SK-N-DZ (cell line): ENCODE measurements at places on chromosomes 6 and 20.

DNA sequence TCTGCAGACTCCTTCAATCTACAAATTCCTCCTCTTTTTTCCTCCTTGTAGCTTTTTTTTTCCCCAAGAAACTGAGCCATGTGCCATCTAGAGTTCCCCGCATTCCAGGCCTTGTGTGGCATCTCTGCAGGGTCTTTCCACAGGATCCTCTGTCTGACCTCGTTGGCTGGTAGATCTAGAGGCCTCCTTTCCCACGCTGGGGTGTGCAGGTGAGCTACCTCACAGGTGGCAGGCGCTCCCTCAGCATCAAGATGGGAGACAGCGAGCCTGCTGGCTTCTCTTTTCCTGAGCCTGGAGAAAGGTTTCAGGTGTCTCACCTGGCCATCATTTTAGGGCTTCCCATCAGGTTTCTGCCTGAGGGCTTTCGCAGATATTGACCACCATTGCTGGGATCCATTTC lies 9.6 kb upstream of the NELFCD start:
- no peak for DNase-seq

DNA sequence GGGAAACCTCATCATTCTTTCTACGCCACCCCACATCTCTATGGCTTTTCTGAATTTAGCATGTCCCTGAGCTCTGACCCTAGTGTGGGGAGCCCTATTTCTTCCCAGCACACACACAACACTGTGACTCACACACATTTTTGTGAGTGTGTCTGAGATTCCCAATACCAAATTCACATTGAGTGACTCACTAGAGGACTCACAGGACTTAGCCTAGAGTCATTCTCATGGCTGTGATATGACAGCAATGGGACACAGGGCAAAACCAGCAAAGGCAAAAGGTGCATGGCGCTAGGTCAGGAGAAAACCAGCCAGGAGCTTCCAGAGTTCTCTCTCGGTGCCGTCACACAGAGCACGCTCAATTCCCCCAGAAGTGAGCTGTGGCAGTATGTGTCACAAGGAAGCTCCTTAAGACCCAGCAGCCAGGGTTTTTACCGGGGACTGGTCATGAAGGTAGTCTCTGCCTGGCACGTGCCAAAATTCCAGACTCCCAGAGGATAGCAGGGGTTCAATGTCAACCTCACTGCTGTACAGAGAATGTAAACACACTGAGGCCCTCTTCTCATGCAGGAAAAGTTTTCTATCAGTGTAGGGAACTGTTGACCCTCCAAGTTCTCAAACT lies 6.2 kb downstream of the CSTL1 start:
- no peak for DNase-seq

GRCh38 chr6:141463237-141463977 lies 669.3 kb upstream of the GJE1 start:
- no peak for DNase-seq

DNA sequence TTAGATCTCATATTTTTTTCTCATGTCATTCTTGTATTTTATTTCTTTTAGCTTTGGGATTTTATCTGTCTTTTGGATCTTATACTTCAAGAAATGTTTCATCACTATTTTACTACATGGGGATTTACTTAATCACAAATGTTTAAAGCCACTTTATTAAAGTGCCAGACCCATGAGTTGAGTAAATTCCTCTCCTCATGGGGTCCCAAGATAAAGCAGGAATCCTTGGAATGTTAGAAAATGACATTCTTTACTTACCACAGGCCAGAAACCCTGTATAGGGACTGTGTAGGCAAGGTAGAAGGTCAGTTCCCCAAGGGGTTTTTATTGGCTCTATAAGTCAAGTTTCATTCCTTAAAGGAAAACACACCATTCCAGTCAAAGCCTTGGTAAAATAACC lies 28.4 kb upstream of the OR2J2 start:
- DNase-seq: no peak

- no peak for DNase-seq
These were observed 123.1 kb downstream of the ARID1B start for GRCh38 chr6:156900292-156900691.

- DNase-seq: no peak
These were observed 130.0 kb downstream of the ERMARD start for GRCh38 chr6:169881398-169881797.

DNA sequence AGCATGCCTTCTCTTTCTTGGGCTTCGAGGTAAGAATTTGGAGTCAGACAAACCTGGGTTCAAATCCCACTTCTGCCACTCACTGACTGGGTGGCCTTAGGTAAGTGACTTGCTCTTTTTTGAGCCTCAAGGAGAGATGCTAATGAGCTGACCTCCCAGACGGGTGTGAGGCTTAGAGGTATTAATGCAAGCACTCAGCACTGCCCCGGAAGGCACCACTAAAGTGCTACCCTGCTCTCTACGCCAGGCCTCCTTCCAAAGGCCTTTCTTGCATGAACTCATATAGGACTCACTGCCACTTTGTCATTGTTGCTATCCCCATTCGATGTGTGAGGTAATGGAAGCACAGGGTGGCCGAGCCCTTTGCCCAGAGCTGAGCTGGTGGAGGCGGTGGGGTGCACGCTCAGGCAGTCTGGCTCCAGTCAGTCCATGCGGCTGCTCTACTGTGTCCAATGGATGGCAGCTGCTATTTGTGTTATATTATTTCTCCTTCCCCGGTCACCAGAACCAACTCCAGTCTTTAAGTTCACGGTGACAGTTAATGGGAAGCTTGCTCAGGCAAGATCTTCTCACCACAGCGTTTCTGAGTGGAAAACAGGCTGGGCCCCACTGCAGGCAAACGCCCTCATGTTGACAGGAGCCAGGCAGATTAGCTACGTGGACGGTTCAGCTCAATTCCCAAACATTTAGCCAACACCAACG lies 55.2 kb upstream of the MLN start:
- DNase-seq: no peak

GRCh38 chr6:160500639-160501038 lies 152.5 kb downstream of the SLC22A3 start:
- no peak for DNase-seq

- no peak for DNase-seq
These were observed at the start of gene RUNX2 for GRCh38 chr6:45327956-45328522. Gene RUNX2, plus strand, starts transcription at chr6:45328330. Its CDS starts 397 bp downstream, at chr6:45328727.

- DNase-seq: no peak
These were observed 75.8 kb downstream of the SMLR1 start for GRCh38 chr6:130903007-130903406.

DNA sequence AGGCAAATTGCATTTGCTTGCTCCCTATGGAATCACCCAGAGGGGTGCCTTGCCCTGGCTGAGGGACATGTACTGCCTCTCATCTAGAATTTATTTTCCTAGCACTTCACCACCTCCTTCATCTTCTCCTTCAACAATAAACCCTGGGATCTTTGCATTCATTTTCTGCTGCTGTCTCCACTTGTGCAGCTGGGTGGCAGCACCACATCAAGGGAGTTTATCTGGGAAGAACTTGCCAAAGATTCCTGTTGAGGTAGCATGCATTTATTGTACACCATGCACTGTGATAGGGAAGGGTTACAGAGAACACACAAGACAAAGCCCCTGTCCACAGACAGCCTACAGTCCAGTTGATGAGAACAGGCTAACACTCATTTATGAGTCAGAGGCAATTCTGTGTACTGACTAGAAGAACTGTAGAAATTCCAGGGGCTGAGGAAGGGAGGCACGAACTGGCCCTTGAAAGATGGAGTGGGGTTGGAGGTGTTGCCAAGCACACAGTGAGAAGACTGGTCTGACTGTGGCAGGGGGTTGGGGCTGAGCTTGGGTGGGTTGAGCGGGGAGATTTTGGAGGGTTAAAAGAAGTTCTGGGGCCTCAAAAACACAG lies 17.5 kb downstream of the C20orf173 start:
- DNase-seq: peak; percentile 42

- no peak for DNase-seq
These were observed 32.6 kb upstream of the C20orf144 start for GRCh38 chr20:33629533-33629932.

DNA sequence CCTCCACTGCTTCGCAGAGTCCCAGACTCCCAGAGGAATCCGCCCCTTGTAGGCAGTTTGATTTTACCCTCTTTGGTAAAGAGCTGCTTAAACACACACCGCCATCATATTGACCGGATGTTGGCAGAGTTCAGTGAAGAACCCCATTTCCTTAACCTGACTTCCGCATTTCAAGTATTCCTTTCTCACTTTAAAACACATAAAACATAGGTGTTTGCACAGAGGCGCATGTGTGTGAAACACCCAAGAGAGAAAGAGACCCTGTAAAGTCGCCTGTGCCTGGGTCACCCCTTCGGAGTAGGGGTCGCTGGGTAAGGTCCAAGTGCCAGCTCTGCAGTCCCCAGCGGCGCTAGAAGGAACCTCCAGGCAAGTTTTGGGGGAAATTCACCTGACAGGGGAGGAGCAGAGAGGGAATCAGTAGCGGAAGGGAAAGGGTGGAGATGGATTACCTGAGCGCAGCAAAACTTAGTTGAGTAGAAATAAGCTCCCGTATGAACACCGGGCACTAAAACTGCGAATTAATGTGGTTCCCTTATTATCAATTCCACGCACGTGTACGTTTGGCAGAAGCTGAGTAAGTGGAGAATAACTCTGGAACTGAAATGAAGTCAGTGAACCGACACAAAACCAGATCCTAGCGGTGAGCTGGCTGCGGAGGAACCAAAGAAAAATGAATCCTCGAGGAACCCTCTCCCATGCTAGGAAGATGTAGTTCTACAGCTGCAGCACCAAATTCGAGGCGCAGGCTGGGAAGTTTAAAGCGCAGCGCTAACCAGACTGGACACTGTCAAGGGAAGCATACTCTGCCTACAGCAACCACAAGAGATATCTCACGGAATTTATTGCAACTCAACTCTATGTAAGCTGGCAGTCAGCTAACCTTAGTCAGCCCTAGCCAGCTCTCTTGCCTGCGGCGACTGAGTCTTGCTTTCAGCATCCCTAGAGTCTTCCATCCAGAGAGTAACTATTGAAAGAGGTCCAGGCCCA lies 3.5 kb upstream of the HTR1B start:
- no peak for DNase-seq

GRCh38 chr6:86535100-86535499 lies 402.2 kb upstream of the HTR1E start:
- DNase-seq: peak; percentile 81

- DNase-seq: no peak
These were observed 171.9 kb upstream of the SPACA1 start for GRCh38 chr6:87875781-87876180.

DNA sequence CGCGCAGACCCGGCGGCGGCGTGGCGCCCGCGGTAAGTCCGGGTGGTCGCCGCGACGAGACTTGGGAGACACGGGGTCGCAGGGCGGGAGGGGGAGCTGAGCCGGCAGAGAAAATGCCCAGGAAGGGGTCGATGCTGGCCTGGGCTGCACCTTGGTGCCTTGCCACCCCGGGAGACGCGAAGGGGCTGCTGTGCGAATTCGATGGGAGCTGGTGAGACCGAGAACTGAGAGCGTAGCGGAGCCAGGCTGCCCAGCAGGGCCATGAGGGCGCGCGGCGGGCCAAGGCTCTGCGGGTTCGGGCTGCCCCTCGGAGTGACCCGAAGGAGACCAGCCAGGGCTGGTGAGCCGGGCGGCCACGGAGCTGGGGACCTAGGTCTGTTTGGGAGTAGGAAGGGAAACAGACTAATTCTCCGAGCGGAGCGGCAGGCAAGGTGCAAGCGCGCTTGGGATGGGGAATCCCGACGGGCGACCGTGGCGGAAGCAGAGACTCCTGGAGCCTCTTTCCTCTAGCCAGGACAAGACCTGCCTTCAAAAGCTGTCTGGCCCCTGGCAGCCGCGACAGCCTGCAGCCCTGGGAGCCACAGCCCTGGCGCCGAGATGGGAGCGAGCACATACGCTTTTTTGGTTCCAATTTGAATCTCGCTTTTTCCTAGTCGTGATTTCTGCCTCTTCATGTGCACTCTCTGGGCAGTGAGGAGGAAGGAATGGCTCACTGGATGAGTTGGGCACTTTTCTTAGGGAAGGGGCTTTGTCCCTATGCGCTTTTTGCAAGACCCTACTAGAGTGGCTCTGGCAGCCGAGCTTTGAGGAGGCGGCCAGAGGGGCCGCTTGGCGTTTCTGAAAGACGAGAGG lies 691 bp downstream of the SYNDIG1 start:
- peak; percentile 38 for DNase-seq

DNA sequence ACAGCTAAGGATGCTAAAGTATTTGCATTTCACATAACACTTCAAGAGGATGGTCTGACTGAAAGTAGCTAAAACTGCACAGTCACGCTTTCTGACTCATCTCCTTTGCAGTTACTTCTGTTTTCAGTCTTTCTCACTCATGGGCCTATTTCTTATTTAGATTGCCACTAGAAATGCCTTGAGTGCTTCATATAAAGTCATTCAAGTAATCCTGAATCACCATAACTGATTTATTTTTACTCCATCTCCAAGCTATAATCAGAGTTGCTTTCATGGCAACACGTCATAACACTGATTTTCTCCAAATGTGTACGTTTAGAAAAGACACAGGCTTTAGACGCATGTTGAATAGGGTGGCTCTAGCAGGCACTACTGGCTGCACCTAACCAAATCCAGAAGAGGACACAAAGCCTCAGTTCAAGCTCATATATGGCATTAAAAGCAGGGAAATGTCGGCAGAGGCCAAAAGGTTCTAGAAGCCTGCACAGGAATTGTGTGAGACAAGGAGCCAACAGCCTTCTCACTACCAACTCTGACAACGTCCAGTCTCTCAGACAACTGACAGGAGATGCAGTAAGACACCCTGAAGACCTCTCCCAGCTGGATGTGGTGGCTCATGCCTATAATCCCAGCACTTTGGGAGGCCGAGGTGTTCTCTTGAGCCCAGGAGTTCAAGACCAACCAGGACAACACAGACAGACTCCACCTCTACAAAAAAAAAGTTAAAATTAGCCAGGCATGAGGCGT lies 64.1 kb upstream of the BEND6 start:
- DNase-seq: no peak

GRCh38 chr6:7243179-7243981 lies 69.6 kb downstream of the SSR1 start:
- peak; percentile 45 for DNase-seq

DNA sequence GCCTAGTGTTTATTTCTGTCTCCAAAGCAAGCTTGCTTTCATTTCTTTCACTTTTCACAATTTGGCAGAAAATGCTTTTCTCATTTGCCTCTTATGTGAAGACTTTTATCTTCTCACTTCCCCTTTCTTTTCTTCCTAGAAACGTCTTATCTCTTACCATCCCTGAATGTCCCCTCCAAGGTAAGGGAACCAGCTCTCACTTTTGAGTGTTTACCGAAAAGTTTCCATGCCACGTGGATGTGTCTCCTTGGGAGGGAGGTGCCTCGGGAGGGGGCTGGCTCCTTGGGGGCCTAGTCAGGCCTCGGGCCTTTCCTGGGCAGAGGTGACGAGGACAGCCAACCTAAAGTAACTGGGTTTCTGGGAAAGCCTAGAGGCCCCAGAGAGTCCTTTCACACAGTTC lies 127.4 kb downstream of the CD24 start:
- no peak for DNase-seq
